Esophagus squamous epithelium (tissue), 5 donors: ENCODE measurements at places on chromosomes 4 and X. TPM values are rescaled to one million over a fixed set of nuclear protein-coding genes. Genes with fewer than 3 reads are reported as not detected.

The ZBTB49 gene
- total RNA-seq, result 1.7 TPM

DNA sequence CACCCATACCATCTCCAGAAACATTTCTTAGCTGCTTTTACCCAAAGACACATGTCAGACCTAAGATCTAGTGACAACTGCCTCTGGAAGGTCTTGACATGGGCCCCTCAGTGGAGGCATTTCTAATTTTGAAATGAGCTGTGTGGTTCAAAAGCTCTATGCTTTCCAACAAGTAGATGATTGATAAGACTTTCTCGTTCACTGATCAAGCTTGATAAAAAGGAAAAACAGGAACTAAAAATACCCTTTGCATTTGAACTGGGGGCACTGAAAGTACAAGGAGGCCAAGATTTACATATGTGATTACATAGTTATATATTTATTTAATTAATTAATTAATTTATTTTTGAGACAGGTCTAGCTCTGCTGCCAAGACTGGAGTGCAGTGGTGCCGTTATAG lies 61.3 kb upstream of the SCOC start:
- H3K27ac ChIP-seq, result no peak overlapping the region
- peaks cover 7% of the 10 kb centered on the region for H3K4me1 ChIP-seq
- no peak for DNase-seq
- no peaks in the 10 kb centered on the region for H3K27me3 ChIP-seq
- no peaks in the 10 kb centered on the region for H3K36me3 ChIP-seq
- H3K4me3 ChIP-seq, result no peak overlapping the region

The XAGE1A gene
- not detected for total RNA-seq

The USP27X gene
- total RNA-seq, result 1.6 TPM

The MAGEC1 gene
- not detected for total RNA-seq

GRCh38 chr4:76607266-76607799 lies 172.3 kb downstream of the SHROOM3 start:
- H3K27me3 ChIP-seq, result no peaks in the 10 kb centered on the region
- H3K4me1 ChIP-seq, result peaks cover 17% of the 10 kb centered on the region
- H3K27ac ChIP-seq, result no peak overlapping the region
- H3K4me3 ChIP-seq, result no peak overlapping the region
- no peaks in the 10 kb centered on the region for H3K36me3 ChIP-seq

The RNF128 gene
- 7.4 TPM for total RNA-seq

DNA sequence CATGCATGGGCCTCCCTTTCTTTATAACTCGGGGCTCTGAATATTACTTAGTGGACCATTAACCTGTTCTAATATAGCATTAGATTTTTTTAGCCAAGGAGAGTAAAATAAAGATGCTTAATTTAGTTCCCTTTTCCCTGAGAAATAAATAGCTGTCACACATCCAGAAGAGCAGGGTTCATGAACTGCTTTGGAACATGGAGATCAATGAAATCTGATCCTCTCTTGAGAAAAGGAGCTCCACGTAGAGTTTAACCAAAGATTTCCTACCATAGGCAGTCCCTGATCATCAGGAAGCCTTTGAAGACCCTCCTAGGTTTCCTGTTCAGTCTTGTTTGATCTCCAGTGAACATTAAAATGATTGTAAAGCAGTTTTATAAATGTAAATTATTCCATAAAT lies 8.5 kb upstream of the PCDH19 start:
- H3K36me3 ChIP-seq, result no peaks in the 10 kb centered on the region
- no peak overlapping the region for H3K27ac ChIP-seq
- no peak for DNase-seq
- no peak overlapping the region for H3K4me3 ChIP-seq
- no peaks in the 10 kb centered on the region for H3K4me1 ChIP-seq

The ANXA3 gene
- total RNA-seq, result 60.3 TPM

The CXCL5 gene
- total RNA-seq, result 0.70 TPM

- no peak overlapping the region for H3K27ac ChIP-seq
- DNase-seq, result no peak
- H3K36me3 ChIP-seq, result no peaks in the 10 kb centered on the region
- no peaks in the 10 kb centered on the region for H3K27me3 ChIP-seq
- no peaks in the 10 kb centered on the region for H3K4me1 ChIP-seq
- H3K4me3 ChIP-seq, result no peak overlapping the region
Observed at GRCh38 chrX:43474321-43474720, 181.8 kb upstream of the MAOA start.

The PTTG2 gene
- not detected for total RNA-seq

- H3K4me1 ChIP-seq, result no peaks in the 10 kb centered on the region
- no peak overlapping the region for H3K27ac ChIP-seq
- no peaks in the 10 kb centered on the region for H3K36me3 ChIP-seq
- no peak for DNase-seq
- no peaks in the 10 kb centered on the region for H3K27me3 ChIP-seq
Observed at GRCh38 chr4:122903766-122904288, 18.6 kb downstream of the NUDT6 start.

DNA sequence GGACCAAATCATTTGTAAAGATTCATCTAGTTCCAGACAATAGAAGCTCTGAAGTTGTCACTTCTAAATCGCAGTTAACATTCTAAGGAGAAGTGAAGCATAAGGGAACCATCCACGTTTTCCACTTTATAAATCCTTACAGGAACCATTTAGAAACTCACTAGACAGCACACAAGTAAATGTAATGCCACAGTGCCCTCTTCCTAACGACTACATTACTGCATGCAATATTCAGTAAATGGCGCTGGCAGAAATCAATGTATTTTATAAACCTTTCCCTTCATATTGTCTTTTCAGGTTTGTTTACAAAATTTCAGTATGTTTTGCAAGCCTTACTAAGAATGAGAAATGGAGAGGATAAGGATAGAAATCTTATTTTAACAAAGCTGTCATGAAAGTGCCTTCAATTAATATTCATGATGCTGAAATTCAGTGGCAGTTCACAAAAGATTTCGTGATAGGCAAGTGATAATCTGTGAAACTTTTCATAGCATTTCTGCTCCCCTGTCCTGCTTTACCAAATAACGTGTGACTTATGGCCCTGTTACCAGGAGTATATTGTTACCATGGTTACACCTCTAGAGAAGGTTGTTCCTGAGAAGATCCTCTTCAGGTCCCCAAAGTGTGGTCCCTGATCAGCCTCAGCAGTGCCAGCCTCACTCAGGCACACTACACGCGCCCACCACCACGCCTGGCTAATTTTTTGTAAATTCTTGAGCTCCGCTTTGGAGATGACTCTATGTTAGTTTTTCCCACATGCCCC lies 54.2 kb downstream of the TMA16 start:
- no peaks in the 10 kb centered on the region for H3K36me3 ChIP-seq
- H3K4me3 ChIP-seq, result no peak overlapping the region
- no peak overlapping the region for H3K27ac ChIP-seq
- H3K27me3 ChIP-seq, result no peaks in the 10 kb centered on the region
- peaks cover 24% of the 10 kb centered on the region for H3K4me1 ChIP-seq

- no peaks in the 10 kb centered on the region for H3K36me3 ChIP-seq
- no peak for DNase-seq
- H3K4me3 ChIP-seq, result no peak overlapping the region
- H3K27ac ChIP-seq, result peak overlapping the region; percentile 38
- peaks cover 58% of the 10 kb centered on the region for H3K4me1 ChIP-seq
- H3K27me3 ChIP-seq, result no peaks in the 10 kb centered on the region
Observed at GRCh38 chr4:140718241-140718952, 37.8 kb downstream of the TBC1D9 start.

The SSX2 gene
- not detected for total RNA-seq

The BANK1 gene
- 0.44 TPM for total RNA-seq

DNA sequence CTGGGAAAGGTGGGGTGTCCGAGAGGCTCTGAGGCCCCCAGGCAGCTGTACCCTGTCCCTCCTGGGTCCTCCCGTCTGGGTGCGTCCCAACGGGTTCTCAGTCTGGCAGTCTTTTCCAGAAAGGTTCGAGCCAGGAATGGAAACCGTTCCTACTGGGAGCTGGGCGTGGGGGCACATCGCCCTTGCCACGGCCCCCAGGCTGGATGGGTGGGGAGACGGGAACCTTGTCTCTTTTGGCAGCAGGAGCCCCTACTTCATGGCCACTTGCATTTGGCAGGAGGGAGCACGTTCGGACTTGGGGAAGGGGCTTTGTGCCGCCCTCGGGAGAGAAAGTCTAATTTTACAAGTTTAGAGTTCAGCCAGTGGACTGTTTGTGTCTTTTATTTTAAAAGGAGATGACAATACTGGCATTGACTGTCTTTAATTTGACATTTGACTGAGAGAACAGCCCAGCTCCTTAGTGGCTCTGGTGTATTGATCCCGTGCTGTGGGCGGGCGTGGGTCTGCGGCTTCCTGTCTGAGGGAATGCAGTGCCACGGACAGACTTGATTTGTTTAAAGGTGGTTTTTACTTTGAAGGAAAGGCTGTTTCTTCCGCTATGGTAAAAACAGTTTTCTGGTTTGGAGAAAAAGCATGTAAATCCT lies 95.1 kb downstream of the SORCS2 start:
- no peak overlapping the region for H3K4me3 ChIP-seq
- H3K27me3 ChIP-seq, result peaks cover 56% of the 10 kb centered on the region
- no peak for DNase-seq

DNA sequence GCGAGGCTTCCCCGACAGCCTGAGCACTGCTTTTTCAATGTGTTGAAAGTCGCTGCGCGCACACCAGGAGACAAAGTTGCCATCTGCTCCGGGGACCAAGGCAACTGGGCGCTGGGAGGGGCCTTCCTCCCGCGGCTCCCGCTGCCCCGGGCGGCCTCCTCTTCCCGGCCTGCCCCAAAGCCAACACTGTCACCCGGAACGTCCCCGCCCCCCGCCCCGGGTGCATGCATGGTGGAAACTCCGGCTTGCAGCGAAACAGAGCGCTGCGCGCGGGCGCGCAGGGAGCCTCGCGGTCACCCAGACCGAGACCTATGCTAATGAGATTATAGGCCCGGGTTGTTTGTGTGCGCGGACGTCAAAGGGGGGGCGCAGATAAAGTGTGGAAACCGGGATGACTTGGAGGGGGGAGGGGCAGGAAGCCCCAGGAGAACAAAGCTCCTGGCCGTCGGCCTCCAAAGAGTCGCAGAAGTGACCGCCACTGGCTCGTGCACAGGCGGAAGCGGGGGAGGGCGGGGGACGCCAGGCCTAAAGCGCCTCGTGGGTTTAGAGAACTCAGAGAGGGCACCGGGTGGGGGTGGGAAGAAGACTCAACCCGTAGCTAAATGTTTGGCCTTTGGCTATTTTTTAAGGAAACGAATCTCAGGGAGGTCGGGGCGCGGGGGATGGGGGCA lies 88.8 kb downstream of the BCOR start:
- H3K27me3 ChIP-seq, result peaks cover 28% of the 10 kb centered on the region
- DNase-seq, result no peak
- H3K27ac ChIP-seq, result no peak overlapping the region
- H3K4me3 ChIP-seq, result no peak overlapping the region

DNA sequence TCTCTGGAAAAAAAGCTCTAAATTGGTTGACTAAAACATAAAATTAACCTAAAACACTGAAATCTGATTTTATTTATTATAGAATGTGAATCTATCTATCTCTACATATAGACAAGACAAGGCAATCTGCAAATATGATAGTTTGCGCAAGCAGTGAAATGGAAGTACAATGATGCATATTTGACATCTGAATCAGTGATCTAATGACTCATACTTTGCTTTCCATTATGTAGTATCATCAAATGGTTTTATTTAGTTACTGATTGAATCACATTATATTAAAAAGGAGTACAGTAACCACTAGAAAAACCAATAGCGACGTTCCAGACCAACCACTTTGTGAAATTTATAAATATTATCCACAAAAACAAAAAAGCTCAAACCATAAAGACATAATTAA lies 1969.3 kb downstream of the PCDH7 start:
- H3K27ac ChIP-seq, result no peak overlapping the region
- no peaks in the 10 kb centered on the region for H3K27me3 ChIP-seq
- H3K4me3 ChIP-seq, result no peak overlapping the region

The NDP gene
- total RNA-seq, result not detected

- no peak overlapping the region for H3K4me3 ChIP-seq
- no peaks in the 10 kb centered on the region for H3K4me1 ChIP-seq
- peaks cover 19% of the 10 kb centered on the region for H3K27me3 ChIP-seq
- H3K27ac ChIP-seq, result no peak overlapping the region
Observed at GRCh38 chr4:8730681-8731080, 138.1 kb downstream of the CPZ start.
